ENCODE measurements at places on chromosomes 1 and 21. TPM values are rescaled to one million over a fixed set of nuclear protein-coding genes. Genes with fewer than 3 reads are reported as not detected.
A peak's percentile ranks its signal among the peaks of the same experiment; 100 is the strongest.

The TNFRSF18 gene
- 0.32 TPM for total RNA-seq

The KDF1 gene
- total RNA-seq: 0.37 TPM

The GJA4 gene
- 19.1 TPM for total RNA-seq

DNA sequence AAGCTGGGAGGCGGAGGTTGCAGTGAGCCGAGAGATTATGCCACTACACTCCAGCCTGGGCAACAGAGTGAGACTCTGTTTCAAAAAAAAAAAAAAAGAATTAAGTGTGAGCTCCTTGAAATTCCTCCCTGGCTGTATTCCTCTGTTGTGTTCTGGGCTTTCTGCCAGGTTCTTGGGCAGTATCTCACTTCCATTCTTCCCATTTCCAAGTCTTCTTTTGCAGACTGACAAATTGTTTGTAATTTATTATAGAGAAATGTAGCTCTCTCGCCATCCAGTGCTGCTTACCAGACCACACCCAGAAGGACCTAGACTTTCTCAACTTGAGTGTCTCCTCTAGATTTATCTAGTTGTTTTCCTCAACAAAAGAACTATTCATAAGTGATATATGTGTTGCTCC, 105.0 kb upstream of the ADGRL2 start:
- DNase-seq: no peak

- DNase-seq: no peak
These were observed 340.3 kb downstream of the BRINP2 start for GRCh38 chr1:177511036-177511435.

- no peak for DNase-seq
These were observed 17.2 kb downstream of the CDCP2 start for GRCh38 chr1:54135436-54136120.

DNA sequence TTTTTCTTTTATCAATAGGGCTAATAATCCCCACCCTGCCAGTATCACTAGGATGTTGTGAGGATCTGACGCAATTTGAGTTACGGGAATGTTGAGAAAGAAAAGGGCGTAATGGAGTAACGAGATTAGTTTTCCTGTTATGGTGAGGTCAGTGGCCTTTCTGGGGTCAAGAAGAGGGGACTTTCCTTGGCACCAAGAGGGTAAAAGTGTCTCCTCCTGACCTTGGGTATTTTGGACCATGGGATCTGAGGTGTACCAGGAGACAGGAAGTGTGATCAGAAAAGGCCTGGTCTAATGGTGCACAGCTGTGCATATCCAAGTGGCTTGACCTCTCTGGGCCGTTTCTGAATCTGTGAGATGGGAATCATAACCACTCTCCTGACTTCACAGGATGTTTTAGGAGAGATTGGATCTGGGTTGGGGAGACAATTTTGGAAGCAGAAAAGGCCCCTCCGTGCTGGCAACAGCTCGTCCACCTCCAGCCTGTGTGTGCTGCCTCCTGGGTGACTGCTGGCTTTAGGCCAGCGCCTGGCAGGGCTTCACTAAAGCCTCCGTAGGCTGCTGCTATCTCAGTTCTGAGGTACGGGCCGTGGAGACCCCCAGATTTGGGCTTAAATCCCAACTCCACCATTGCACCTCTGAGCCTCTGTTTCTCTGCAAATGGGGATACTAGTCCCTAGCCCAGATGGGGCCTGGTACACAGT, 37.1 kb downstream of the ALPL start:
- DNase-seq: peak; percentile 75
